ENCODE measurements at places on chromosomes 4 and X.

- DNase-seq = no peak
Measured at GRCh38 chrX:103540145-103540544, 20.9 kb upstream of the RAB40A start.

DNA sequence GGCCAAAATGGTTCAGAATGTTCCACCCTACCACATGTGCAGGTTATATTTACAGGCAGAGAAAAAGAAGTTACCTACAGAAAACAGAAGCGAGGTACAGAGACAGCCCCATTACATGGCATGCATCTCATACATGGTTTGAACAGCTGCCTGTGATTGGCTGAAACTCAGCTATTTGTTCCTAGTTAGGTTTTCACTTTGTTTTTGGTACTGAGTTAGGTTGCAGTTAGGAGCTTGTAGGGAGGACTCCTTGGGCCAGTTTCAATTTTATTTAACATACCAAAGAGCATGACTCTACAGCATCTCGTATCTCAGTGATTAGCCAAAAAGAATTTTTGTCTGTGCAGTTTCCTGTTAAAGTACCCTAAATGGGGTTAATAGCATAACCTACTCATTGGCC, 392.0 kb downstream of the MAPK10 start:
- DNase-seq = no peak

GRCh38 chr4:37666625-37667071, 19.5 kb downstream of the RELL1 start:
- no peak for DNase-seq

GRCh38 chr4:134708026-134708425, 506.4 kb upstream of the PABPC4L start:
- DNase-seq = no peak

DNA sequence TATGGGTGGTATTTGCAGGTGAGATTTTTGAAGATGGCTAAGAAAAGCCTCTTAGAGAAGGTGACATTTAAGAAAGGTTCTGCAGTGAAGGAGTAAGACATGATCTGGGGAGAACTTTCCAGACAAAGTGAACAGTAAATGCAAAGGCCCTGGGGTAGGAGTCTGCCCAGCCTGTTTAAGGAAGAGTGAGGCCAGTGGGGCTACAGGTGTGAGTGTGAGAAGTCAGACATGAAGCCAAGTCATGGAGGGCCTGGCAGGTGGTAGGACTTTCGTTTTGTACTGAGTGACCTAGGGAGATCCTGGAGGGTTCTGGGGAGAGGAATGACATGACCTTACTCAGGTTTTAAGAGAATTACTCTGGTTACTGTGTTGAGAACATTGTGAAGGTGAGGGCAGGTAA, 21.5 kb downstream of the COQ2 start:
- no peak for DNase-seq

All from GM18507 (cell line).